GM12864 (cell line): ENCODE measurements at places on chromosomes 16 and 17.

- DNase-seq, result no peak
Measured at GRCh38 chr16:23835390-23836077, at the start of gene PRKCB. TSS of gene PRKCB (plus strand) at chr16:23835983.

DNA sequence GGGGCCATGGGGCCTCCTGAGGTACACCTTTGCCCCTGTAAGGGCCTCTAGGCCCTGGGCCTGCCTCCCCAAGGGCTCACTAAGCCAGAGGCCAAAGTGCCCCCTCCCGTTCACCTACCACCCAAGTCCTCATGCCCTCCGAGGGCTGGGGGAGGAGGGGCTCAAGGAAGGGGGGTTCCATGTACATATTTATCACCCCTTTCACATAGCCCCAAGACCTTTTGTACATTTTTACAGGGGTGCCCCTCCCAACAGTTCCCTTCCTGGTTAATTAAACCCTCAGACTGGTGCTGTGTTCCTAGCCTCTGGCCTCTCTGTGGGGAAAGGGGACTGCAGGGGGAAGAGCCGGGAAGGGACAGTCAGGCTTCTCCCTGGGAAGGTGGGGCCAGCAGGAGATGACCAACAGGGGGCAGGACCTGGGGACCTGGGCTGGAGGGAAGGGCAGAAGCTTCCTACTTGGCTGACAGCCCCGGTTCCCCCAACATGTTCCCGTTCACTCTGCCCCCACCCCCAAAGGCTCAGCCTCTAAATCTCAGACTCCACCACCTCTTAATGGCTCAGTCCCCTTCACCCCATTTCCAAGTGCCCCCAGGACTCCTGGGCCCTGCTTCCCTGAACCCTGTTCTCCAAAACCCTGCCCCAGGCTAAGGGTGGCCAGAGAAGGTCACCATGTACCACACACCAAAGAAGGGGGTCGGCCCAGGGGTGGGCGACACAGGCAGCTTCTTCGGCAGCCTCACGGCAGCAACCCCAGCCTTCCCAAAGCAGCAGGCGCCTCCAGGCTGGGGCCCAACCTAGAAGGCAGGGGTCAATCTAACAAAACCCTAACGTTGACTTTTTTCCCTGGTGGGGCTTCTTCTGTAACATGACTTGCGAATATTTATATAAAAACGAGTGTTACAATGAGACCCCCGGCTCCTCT, 11.9 kb downstream of the FBRS start:
- DNase-seq, result no peak

- no peak for DNase-seq
Measured at GRCh38 chr16:88902744-88903143, 36.3 kb upstream of the PABPN1L start.

DNA sequence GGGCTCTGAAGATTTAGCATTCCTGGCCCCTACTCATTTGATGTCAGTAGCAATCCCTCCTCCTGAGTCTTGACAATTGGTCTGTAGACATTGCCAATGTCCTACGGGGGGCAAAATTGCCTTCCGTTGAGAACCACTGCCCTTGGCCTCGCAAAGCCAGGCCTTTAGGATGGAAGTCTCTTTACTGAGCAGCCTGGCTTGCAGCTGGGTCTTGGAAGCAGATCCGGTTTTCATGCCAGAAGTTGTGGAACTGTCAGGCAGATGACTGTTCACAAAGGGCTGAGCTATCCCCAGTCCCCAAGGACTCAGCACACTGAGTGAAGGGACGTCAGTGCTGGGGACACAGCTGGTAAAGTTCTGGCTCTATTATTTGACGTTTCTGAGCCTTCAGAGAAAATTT, 83.2 kb downstream of the WSCD1 start:
- DNase-seq, result no peak

- no peak for DNase-seq
Measured at GRCh38 chr16:48811478-48811877, 201.5 kb upstream of the N4BP1 start.

DNA sequence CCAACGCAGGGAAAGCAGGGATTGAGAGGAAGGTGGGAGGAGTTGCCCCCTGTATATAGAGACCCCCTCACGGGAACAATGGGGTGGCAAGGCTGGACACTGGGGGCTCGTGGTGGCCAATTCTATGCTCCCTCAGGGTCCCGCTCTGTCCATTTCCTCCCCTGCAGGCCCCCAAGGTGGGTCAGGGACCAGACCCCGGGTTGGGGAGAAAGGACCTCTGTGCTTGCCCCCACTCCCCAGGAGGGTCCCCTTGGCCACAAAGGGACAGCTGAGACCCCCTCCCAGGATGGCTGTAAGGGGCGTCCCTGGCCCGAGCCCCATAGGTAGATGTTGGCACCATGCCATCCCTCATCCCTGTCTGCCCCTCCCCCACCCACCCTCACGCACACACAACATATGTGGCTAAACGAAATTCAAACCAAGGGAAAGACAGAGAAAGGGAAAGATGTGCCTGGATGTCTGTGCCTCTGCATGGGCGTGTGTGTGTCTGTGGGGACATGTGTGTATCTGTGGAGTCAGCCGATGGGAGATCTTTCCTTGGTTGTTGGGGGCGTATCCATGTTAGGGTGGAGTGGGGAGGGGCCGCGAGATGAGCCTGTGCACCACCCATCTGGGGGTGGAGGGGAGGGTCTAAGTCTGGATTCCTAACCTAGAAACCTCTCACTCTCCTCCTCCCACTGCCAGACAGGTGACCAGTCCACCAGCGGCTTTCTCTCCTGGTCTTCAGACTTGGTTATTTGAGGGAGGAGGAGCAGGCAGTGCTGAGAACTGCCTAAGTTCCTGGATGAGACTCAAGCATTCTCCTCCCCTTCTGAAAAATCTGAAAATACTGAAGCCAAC, 642 bp upstream of the NEUROD2 start:
- DNase-seq, result no peak

GRCh38 chr17:4696437-4696805, 7.5 kb downstream of the PELP1 start:
- no peak for DNase-seq

DNA sequence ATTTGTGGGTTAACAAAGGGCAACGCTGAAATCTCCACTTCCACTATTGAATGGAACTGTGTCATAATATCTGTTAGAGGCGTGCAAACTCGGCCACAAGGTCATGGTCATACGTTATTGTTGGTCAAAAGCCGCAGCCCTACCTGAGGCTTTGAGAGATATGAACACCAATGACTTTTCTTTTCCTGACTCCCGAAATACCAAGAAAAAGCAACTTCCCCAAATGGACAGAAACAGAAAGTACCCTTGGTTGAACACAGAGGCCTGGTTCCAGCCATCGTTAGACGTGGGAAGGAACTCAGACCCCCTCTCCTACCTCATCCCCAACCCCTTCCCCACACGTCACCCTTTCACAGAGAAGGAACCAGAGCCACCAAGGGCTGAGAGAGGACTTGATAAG, 1.4 kb upstream of the PIK3R5 start:
- no peak for DNase-seq
